Cardiac fibroblast (primary cell): ENCODE measurements at places on chromosomes 12 and 14.

GRCh38 chr14:100735271-100735670, 8.6 kb downstream of the DLK1 start:
- DNase-seq: no peak

DNA sequence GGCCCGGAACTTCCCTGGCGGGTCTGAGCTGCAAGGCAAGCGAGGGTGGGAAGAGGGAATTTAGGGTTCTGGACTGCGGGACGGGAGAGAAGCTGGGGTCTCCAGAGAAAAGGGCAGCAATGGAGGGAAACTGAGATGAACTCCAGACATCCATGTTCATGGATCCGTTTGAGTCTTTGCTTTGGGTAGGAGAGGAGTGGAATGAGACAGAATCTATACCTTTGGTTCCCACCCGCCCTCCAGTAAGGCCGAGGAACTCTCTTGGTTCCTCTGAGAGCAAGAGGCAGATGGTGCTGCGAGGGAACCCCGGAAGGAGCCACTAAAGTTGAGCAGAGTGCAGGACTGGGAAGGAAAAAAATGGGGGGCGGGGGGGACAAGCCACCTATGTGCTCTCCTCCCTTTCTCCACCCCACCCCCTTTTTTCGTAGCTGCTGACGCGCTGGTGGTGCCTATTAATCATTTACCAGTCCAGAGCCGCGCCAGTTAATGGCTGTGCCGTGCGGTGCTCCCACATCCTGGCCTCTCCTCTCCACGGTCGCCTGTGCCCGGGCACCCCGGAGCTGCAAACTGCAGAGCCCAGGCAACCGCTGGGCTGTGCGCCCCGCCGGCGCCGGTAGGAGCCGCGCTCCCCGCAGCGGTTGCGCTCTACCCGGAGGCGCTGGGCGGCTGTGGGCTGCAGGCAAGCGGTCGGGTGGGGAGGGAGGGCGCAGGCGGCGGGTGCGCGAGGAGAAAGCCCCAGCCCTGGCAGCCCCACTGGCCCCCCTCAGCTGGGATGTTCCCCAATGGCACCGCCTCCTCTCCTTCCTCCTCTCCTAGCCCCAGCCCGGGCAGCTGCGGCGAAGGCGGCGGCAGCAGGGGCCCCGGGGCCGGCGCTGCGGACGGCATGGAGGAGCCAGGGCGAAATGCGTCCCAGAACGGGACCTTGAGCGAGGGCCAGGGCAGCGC, 1.2 kb downstream of the SSTR1 start:
- DNase-seq: peak; percentile 42

GRCh38 chr12:113262710-113263109, 41.4 kb downstream of the TPCN1 start:
- DNase-seq: peak; percentile 55

DNA sequence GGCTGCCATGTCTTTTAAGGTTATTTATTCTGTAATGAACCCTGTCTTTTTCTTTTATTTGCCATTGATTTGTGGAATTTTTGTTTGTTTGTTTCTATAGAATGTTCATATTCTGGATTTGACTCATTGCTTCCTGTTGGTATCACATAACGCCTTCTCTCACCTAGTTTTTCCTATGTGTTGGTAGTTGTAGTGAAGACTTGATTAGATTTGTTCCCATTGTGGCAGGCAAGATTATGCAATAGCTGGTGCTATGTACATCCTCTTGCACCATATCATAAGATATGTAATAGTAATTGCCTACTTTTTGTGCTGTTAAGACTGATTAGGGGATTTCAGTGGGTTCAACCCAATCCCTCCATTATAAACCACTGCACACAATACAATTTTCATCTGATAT, 3.9 kb upstream of the KRT6B start:
- peak; percentile 45 for DNase-seq

DNA sequence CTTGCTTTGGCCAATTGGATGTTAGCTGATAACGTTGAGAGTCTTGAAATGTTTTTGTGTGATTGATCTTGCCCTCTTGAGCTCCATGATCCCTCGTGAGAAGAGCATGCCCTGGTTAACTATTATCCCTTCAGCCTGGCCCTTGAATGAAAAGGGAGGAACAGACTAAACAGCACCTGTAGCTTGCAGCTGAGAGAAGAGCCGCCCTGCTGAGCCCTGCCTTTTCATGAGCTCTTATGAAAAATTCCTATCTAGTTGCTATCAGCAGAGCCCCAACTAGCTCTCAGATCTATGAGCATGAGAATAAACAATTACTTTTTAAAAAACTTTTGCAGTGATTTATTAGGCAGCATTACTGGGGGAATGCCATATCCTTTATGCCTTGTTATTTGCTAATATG, 36.0 kb upstream of the RPH3A start:
- DNase-seq: no peak

DNA sequence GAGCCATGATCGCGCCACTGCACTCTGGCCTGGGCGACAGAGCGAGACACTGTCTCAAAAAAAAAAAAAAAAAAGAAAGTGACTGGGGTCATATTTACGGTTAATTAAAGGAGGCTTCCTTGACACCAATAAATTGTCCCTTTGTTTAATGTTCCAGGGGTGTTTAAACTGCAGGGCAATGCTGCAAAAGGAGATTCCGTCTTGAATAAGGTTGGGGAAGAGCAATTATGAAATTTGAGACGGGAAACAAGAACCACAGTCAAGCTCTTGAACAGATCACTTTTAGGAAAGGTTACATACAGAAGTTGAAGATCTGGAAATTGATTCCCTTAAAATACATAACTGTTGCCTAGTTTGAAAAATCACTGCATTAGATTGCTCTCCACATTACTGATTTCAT, 292.9 kb downstream of the DAD1 start:
- DNase-seq: no peak

GRCh38 chr14:33788161-33788560, 162.7 kb downstream of the EGLN3 start:
- DNase-seq: no peak

- no peak for DNase-seq
Measured at GRCh38 chr14:55641954-55642353, 61.9 kb downstream of the KTN1 start.

- DNase-seq: peak; percentile 89
Measured at GRCh38 chr12:96425321-96425720, 25.1 kb upstream of the CDK17 start.

DNA sequence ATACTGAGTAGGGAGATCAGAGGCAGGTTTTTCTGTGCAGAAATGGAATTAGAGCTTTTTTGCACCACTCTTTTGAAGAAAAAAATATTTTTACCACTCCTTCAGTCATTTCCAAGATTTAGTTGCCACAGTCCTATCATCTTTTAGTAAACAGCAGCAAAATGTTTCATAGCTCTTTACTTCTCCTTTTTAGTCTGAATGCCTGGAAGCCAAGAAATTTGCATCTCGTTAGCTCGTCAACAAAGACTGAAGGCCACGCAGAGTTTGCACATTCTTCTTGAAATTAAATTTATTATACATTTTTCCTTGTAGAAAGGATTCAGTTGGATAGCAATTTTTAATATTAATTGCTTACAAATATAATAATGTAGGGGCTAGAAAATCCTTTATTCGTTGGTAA, 544.5 kb upstream of the ATP2B1 start:
- DNase-seq: no peak

- DNase-seq: peak; percentile 79
Measured at GRCh38 chr12:46559311-46559710, 186.7 kb upstream of the SLC38A2 start.

DNA sequence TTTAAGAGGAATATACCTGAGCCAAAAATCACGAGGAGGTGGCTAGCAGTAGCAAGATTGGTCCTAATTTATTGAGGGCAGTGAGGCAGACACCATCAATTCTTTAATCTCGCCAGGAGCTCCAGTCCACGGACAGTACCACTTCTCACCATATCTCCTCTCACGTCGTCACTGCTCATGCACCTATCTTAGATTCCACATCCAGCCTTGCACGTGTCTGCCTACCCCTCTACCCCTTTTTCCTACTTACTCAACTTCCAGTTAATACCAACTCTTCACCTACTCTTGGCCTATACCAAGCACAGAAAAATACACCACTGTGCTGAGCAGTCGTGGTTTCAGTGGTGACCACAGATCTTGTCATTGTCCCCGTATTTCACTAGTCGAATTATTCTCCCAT, 246.1 kb downstream of the DPF3 start:
- no peak for DNase-seq

GRCh38 chr14:98163873-98164272, 1108.1 kb downstream of the BCL11B start:
- no peak for DNase-seq

DNA sequence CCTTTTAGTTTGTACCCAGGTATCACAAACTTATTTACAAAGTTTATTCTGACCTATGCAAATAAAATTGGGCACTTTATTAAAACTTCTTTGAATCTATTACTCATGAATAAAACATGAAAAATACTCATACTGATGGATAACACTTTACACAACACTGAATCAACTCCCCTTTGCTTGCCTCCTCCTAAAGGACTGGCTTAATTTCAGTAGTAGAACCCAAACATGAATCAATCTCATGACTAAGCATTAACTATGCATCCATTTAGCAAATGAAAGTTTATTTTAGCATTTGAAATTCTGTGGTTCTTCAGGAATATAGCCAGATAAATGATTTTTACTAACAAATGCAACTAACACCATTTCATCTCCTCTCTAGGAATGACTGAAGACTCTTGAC, 32.4 kb downstream of the DENND5B start:
- peak; percentile 11 for DNase-seq

GRCh38 chr12:92331383-92331782, 185.7 kb upstream of the BTG1 start:
- DNase-seq: no peak

DNA sequence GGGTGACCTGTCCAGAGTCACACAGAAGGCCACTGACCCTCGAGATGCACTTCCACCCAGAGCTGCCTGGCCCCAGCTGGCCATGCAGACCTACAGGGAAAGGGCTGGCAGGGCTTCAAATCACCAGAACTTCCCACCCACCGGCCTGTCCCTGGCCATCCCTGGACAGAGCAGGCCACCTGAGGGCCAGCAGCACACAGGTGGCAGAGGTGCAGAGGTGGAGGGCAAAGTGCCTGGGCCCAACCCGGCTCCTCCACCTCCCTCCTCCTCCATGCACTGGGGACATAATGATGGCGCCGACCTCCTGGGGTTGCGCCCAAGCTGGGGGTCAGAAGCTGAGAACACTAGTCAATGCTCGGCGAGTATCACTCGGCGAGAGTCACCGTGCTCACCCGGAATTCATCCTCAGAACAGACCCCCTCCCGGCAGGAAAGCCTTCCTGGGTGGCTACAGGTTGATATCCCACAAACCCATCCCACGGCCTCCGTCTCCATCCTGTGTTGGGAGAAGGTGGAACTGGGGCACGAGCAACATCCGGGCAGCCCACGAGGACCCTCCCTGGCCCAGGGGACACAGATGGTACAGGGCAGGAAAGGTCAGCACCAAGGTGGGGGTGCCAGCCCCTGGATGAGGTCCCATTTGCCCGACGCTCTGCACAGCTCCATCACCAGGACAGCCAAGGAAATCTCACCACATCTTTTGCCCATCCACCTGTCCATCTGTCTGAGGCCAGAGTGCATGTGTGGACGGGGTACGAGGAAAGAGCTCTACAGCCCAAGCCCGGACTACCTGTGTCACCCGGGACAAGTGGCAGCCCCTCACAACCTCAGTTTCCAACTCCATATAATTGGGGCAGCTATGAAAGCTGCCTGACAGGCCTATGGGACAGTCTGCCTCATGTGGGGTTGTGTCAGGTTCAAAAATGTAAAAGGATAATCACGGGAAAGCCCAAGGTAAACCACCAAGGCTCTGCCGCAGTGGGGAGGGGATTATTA, 10.8 kb downstream of the BEGAIN start:
- no peak for DNase-seq

DNA sequence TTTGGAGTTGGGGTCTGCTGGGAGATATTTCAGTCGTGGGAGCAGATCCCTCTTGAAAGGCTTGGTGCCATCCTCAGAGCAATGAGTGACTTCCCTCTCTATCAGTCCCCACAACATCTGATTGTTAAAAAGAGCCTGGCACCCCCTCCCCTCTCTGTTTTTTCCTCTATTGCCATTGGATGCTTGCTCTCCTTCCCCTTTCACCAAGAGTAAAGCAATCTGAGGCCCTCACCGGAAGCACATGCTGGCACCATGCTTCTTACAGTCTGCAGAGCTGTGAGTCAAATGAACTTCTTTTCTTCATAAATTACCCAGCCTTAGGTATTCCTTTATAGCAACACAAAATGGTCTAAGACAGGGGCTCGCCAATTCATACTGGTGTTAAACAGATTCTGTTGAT, 99.1 kb upstream of the CCND2 start:
- DNase-seq: no peak

DNA sequence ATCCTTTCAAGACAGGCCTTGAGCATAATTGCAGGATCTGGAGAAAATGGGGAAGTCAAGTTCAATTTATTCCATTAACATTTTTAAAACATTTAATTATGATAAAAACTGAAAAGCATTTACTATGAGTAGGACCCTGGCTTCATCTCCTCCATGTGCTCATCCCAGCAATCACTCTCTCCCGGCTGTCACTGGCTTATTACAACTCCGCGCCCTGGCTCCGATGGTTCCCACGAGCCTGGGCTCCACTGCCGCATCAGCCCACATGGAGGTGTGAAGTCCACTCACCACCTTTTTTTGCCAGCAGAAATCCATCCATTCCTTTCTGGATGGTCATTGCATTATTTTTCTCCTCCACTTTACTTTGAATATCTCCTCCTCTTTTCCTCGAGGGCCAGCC, 194.4 kb downstream of the EMP1 start:
- DNase-seq: no peak

DNA sequence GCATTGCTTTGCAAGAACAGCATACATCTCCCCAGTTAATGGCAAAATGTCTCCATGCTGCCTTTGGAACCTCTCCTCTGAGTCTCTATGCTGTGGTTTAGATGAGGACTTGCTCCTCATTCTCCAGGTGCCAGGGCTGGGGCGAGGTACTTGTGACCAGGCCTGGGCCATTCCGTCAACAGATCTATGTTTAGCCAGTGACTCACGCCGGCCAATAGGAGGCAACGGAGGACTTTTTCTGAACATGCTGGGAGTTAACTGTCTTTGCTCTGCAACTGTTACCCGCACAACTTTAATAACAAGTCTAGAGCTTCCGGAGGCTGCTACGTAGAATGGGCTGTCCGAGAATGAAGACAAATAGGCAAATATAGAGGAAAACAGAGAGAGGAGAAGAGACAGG, 214.2 kb downstream of the GLT1D1 start:
- no peak for DNase-seq

DNA sequence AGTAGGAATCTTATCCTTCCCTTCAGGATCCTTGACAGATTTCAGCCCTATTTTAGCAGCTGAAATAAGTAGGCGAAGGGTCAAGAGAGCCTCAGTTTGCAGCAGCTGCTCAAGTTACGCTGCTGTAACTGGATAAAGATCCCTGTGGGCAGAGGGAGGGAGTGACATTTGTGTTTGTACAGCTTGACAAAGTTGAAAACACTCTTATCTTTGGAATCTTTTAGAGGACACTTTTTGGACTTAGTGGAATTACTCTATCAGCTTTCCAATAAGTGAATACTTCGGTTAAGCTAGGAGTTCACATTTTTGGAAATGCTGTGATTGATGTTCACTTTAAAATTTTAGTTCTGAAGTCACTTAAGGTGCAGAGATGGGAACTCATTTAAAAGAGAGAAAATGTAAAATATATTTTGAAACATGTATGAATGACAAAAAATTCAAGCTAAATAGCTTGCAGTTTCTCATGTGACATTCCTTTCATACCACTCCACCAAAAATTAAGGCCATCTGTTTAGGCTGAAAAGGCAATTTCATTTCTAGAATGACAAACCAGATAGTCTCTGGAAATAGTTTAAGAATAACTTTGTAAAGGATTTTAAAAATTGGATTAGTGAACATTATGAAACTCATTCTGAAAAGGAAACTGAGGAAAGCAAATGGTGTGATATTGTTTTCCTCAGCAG, 55.2 kb downstream of the SLC38A4 start:
- DNase-seq: peak; percentile 43
